H7 (cell line): ENCODE measurements at places on chromosomes 2 and 18.

- no peak for DNase-seq
These were observed 155.5 kb downstream of the MYT1L start for GRCh38 chr2:2175381-2176090.

DNA sequence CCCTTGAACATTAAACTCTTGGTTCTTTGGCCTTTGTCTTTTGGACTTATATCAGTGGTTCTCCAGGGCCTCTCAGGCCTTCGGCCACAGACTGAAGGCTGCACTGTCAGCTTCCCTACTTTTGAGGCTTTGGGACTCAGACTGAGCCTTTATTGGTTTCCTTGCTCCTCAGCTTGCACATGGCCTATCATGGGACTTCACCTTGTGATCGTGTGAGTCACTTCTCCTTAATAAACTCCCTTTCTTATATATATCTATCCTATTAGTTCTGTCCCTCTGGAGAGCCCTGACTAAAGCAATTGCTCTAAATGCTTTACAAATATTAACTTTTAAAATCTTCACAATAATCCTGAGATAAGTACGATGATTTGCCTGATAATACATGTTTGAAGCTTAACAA lies 353.6 kb upstream of the TRIB2 start:
- DNase-seq, result no peak

- no peak for DNase-seq
These were observed 78.4 kb upstream of the MYT1L start for GRCh38 chr2:2409481-2409880.

DNA sequence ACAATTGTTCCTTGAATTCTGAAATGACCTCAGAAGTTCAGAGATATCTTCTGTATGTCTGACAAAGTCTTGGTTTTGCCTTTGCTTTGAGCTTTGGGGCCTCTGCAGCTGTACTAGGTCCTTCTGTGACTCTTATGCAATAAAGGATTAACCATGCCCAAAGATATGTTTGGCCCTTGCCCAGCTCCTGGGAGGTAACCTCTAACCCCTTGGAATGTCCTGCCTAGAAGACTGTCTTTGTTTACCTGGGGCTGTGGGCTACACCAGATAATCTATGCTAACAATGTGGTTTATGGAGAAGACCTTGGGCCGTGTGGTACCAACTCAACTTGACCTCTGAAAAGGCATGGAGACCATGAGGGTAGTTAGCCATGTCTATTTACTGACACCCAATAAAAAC lies 140.9 kb upstream of the CAPN13 start:
- no peak for DNase-seq

- no peak for DNase-seq
These were observed 1190.2 kb upstream of the NRXN1 start for GRCh38 chr2:52222128-52222527.

GRCh38 chr2:172081221-172082022 lies 3.9 kb upstream of the DLX1 start:
- peak; percentile 80 for DNase-seq

GRCh38 chr2:112646102-112646719 lies 472 bp downstream of the SLC20A1 start:
- DNase-seq, result no peak

DNA sequence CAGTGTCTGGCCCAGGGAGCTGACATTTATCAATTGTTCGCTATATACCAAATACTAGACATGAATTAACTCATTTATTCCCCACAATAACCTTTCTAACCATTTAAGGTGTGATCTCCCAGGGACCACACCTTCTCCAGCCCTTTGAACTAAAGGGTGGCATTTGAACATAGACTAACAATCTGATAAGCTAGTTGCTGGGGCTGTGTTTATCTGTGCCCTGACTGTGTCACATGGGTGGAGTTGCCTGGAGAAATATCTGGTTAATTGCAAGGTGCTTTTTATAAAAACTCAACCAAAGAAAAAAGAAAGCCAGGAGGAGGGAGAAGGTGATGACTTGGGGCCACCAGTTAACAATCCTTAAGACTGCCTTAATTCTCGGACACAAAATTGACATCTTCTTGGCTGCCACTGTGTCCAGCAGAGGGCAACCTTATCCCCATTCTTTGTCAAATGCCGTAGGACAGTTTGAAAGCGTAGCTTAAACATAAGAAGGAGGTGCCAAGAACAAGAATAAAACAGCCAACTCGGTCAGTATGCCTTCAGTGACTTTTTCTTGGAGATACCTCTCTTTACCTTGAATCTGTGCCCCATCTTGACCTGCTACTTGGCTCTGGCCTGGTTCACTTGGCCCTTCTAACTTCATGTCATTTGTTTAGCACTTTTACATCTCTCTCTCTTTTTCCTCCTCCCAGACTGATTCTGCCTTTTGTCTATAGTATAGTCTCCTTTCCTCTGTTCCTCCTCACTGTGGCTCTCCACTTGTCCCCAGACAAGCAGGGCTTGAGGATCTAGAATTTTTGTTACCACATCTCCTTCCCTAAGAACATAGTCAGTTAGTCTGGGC lies 183.4 kb downstream of the MYO3B start:
- DNase-seq, result peak; percentile 21

GRCh38 chr2:29011418-29012060 lies 30.4 kb downstream of the TOGARAM2 start:
- peak; percentile 57 for DNase-seq

DNA sequence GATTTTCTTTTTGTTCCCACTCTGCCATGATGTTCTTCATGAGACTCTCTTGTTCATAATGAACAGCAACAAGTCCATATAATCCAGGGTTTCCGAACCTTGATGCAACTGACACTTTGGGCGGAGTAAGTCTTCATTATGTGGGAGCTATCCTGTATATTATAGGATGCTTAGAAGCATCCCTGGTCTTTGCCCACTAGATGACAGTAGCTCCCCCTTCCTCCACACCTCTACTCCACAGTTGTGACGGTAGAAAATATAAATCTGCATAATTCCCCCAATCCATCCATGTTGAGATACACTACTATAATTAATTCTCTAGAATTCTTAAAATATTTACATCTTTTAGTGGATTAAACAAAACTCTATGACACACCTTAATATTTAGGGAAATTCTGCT lies 482.2 kb upstream of the CELF4 start:
- peak; percentile 26 for DNase-seq

- no peak for DNase-seq
These were observed 257.8 kb upstream of the GALNT5 start for GRCh38 chr2:156999661-157000060.

- DNase-seq, result no peak
These were observed 100.2 kb downstream of the ICA1L start for GRCh38 chr2:202771336-202771735.

- DNase-seq, result no peak
These were observed 165.2 kb upstream of the APCDD1 start for GRCh38 chr18:10289251-10289650.

DNA sequence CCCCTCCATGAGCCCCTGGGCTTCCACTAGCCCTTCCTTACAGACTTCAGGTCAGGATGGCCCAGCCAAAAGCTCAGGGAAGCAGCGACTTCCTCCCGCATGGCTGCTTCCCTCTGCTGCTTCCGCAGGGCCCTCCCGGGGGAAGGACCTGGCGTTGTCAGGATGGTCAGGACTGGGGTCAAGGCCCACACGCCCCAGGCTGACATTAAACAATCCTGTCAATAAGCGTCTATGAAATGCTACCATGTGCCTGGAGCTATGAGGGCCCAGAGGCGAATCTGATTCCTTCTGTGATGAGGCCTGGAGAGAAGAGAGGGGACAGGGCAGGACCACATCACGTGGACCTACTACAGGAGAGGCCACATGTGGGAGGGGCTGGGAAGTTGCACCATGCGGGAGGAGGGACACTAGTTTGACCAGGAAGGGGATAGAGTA lies 17.3 kb downstream of the CYS1 start:
- DNase-seq, result no peak

- DNase-seq, result peak; percentile 46
These were observed 36.3 kb downstream of the HDHD2 start for GRCh38 chr18:47113796-47114540.

DNA sequence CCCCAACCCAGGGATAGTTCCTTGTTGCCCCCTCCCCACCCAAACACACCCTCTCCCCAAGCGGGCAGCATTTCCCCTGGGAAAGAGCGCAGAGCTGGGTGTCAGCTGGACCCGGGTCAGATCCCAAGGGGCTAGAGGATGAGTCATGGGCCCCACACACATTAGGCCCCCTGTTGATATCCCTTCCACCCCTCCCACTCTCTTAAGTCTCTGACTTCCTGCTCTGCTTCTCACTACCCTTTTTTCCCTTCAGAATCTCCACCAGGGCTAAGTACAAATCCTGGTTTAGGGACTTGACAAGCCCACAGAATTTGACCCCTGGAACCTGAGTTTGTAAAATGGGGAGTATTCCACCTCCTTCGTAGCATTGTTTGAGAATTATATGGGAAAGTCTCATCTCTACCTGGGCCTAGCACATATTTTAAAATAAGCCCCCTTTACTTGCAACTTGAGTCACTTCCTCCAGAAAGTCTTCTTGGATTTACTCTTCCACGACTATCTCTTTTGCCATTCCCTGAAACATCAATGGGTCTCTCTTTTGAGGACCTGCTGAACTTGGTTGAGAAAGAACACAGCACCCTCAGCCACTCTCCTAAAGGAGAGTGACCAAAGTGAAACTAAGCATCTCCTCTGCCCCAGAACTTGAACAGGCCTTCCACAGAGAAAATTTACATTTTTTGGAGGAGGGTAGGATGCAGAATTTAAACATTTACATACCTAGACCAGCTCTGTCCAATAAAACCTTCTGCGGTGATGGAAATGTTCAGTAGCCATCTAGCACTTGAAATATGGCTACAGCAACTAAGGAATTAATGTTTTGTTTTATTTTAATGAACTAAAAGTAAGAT lies 4.7 kb downstream of the RTKN start:
- DNase-seq, result peak; percentile 84

DNA sequence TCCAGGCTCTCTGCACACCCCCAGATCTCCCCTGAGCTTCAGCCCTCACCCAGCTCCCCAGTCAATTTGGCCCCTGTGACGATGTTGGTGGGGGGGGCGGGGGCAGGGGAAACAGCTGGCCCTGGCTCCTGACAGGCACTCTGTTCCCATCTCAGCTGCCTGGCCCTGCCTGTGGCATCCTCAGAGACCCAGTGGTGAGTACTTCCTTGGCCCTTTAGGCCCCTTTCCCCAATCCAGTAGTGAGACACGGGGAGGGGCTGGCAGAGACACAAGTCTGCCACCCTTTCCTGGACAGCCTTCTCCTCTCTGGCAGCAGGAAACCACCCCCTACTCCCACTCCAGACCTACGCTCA lies 19.3 kb upstream of the C1QL2 start:
- DNase-seq, result no peak

DNA sequence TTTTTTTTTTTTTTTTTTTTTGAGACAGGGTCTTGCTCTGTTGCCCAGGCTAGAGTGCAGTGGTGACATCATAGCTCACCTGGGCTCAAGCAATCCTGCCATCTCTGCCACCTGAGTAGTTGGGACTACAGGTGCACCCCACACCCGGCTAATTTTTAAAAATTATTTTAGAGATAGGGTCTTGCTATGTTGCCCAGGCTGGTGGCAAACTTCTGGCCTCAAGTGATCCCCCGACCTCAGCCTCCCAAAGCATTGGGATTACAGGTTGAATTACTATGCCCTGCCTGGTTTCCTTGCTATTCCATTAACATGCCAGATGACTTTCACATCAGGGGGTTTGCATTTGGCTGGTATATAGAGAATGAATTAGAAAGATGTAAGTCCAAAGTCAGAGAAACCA lies 253.2 kb downstream of the CAMKMT start:
- DNase-seq, result no peak

- DNase-seq, result no peak
These were observed 87.7 kb downstream of the SH3YL1 start for GRCh38 chr2:175880-176820.

- no peak for DNase-seq
These were observed 2.4 kb downstream of the FBXO11 start for GRCh38 chr2:47903781-47904490.

GRCh38 chr2:239368321-239368720 lies 32.5 kb downstream of the HDAC4 start:
- peak; percentile 23 for DNase-seq

GRCh38 chr2:240934701-240935102 lies 28.6 kb downstream of the CROCC2 start:
- DNase-seq, result peak; percentile 46

DNA sequence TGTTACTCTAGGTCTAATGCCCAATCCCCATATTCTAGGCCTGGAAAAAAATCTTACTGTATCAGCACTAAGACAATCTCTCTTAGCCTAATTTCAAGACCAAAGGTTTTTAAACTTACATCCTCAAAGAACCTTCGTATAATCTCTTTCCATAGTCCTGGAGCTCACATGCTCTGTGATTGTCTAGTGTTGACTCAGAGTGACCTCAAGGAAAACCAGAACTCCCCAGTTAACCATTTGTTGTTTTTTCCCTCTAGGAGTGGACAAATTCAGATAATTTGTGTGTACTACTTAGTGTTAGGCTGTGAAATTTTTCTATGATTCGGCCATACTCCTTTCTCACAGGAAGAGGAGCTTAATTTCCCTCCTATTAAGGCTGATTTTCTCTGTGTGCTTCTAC lies 536.1 kb downstream of the SLC4A3 start:
- DNase-seq, result no peak

- no peak for DNase-seq
These were observed 57.0 kb downstream of the ZNF407 start for GRCh38 chr18:74654638-74655037.

GRCh38 chr2:9821805-9822445 lies 21.3 kb upstream of the TAF1B start:
- no peak for DNase-seq

GRCh38 chr2:190574169-190574568 lies 39.6 kb upstream of the NEMP2 start:
- DNase-seq, result no peak

- no peak for DNase-seq
These were observed 25.1 kb downstream of the GPR35 start for GRCh38 chr2:240650254-240650965.

GRCh38 chr2:241393524-241394196 lies 37.6 kb downstream of the FARP2 start:
- DNase-seq, result no peak

DNA sequence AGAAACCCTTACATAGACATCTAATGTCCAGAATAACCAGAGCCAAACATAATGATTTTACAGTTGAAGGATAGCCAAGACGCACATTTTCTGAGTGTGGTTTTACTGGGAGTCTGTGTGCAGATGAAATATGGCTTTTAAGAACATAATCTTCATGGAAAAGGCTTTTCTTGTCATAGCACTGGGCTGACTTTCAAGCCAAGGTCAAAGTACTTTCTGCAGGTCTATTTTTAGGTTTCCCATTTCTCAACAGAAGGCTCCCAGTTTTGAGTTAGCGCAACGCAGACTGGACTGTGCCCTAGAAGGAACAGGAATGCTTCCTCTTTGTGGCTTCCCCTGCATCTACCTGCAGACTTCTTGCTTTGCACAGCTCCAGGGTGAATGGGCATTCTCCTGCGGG lies 92.3 kb upstream of the UPP2 start:
- DNase-seq, result no peak

- peak; percentile 39 for DNase-seq
These were observed 507.6 kb upstream of the SPHKAP start for GRCh38 chr2:228689053-228689452.

- DNase-seq, result no peak
These were observed 282.5 kb downstream of the SLC8A1 start for GRCh38 chr2:40169430-40169829.

DNA sequence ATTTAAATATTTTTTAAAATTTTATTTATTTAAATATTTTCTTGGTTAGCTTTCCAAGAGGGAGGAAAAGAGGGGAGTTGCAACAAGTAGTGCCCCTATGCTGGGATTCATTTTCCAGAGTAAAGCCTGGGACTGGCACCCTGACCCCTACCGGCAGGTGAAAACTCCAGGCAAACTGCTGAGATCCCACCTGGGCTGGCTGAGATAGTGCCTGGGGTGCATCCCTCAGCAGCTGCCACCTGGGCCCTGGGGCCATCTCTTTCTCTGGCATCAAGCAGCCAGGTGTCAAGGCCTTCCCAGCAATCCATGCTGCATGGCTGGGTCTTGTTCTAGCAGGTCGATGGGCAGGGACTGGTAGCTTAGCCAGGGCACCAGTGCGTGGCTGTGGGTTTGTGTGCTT lies 6.6 kb downstream of the SIX2 start:
- peak; percentile 64 for DNase-seq
